ENCODE measurements at places on chromosomes 7 and 10.

GRCh38 chr10:103491729-103492364 lies 1.7 kb upstream of the NEURL1 start:
- DNase-seq = no peak

DNA sequence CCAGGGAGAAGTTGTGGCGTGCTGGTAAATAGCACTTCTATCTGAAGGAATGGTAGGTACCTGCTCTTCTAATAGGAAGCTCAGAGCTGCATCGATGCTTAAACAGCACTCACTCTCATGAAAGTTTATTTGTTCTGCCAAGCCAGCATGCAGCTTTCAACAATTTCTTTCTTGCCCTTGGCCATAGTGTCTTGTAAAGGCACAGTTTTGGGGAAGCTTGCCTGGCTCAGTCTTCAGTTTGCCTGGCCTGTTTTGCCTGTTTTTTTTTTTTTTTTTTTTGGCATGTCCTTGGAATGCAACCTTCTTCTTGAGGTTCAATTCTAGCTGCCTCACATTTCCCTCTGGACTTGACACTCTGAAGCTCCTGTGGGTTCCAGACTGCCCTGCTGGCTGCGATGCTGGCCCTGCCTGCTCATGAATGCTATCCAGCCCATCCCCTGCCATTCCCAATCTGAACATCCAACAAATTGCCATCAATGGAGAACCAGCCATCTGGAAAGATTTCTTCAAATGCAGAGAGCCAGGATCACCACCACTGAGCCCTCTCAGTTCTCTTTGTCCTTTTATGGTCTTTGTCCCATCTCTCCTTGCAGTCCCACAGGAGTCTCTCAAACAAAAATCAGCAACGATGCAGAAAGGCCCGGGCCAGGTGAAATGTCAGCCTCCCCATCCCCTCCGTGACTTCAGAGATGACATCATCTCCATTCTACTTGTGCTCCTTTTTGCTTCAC lies 133.9 kb downstream of the ANLN start:
- no peak for DNase-seq

DNA sequence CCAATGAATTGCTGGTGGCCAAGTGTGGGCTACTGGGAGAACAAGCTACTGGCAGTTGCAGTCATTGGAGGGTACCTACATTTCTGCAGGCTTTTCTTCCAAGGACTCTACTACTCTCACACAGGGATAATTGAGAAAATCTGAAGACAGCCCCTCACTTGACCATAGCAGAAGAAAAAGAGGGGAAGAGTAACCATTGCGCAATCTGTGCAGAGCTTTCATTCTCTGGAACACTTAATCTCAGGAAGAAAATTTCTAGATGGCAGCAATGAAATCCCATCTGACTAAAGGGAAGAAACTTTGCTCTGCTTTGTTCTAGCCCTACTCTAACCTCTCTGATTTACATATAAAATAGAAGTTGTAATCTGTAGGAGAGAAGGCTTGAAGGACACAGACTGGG lies 1239.6 kb upstream of the SORCS1 start:
- no peak for DNase-seq

DNA sequence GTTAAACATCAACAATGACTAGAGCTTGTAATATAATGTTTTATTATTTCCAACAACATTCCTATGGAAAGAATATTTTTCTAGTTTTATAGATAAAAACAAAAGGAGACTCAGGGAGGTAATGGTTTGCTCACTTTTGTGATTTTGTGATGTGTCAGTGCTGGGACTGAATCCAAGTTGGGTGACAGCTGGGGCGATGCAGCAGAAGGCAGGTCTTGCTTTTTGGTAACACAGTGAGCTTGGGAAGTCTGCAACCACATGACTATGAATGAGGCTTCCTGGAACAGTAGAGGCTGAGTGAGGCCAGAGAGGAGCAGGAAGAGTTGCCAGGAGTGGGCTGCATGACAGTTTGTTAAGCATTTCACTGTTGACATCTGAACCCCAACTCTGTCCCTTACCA lies 4.9 kb upstream of the YKT6 start:
- DNase-seq = no peak

- no peak for DNase-seq
Measured at GRCh38 chr10:115049960-115050359, 43.2 kb upstream of the ATRNL1 start.

DNA sequence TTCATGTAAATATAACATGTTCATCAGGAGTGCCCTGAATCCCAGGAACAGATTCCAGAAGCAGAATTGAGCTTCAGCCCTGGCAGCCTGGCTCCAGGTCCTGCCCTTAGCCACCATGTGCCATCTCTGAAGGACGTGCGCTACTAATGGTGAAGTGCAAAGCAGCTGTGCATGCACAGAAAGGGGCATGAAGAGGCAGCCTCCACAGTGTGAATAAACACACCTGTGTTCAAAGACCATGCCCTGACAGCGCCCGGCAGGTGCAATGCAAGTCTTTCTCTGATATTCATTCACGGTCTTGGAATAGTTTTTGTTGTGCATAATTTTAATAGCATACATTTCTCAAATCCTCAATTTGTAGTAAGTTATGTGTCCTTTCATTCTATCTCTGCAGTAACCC lies 250.4 kb upstream of the TCERG1L start:
- no peak for DNase-seq

DNA sequence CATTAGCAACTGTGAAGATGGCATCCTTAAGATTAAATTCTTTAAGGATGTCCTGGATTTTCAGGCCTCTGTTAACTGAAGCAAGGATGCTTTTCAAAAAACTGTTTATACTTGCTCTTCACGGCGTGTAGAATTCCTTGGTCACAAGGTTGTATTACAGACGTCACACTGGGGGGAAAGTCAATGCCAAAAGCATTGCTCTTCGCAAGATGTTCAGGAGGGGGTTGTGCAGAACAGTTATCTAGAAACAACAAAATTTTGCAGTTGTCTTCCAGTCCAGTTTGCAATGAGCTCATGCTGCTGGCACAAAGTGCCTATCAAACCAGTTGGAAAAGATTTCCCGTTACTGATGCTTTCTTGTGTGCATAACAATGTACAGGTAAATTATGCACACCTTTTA lies 8.2 kb upstream of the KIF20B start:
- no peak for DNase-seq

DNA sequence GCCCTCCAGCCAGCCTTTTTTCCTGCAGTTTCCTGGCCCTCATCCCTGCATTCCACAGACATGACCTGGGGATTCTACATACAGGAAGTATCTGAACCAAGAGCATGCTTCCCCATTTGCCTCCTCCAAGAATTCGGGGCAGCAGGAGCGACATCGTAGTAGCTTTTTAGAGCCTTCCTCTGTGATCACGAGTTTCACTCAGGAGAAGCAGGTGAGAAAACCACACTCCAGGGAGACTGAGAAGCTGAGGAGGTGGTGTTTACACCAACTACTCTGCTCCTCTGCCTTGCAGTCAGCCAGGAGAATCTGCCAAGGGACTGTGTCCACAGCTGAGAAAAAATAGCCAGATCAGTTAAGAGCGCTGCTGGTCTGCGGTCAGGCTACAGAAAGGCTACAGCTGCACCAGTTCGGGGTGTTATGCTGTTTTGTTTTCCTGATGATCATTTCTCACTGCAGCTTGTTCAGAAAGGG lies 54.1 kb downstream of the HSPA12A start:
- no peak for DNase-seq

- no peak for DNase-seq
Measured at GRCh38 chr7:17055596-17055995, 173.8 kb upstream of the AGR3 start.

- DNase-seq = no peak
Measured at GRCh38 chr7:140239653-140239935, 62.8 kb upstream of the KDM7A start.

DNA sequence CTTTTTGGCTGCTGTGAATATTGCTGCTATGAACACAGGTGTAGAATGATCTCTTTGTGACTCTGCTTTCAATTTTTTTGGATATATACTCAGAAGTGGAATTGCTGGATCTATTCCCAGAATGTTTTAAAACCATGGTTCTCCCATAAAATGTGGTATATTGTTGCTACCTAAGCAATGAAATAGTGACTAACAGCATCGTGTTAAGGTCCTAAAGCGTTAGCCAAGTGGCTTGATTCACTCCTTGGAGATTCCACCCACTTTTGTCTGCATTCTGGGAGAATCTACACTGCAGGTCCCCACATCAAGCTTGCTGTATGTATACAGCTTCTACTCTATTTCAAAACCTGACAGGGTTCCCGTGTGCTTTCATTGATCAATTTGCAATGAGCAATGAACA lies 105.6 kb downstream of the CDK6 start:
- DNase-seq = no peak

DNA sequence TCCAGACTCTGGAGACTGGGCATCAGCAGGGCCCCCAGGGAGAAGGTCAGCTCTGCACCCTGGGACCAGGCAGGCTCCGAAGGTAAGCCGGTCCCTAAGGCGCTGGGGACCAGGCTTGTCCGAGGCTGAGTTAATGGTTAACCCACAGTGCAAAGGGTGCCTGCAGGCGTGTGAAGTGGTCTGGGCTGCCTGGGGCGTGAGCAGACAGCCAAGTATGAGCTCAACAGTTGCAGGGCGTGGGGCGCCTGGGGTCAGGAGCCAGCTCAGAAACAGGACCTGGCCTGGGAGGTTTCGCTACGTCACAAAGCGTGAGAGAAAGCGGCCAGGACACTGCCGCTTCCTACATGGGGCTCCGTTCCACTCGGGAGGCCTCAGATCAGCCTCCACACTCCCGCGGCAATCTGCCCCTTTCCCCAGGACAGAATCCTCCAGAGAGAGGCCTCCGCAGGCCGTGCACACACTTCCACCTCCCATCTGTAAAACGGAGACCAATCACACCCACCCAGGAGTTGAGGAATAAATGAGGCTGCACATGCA lies 16.0 kb downstream of the PDGFA start:
- no peak for DNase-seq

GRCh38 chr10:130453036-130453720 lies 317.0 kb downstream of the GLRX3 start:
- no peak for DNase-seq

DNA sequence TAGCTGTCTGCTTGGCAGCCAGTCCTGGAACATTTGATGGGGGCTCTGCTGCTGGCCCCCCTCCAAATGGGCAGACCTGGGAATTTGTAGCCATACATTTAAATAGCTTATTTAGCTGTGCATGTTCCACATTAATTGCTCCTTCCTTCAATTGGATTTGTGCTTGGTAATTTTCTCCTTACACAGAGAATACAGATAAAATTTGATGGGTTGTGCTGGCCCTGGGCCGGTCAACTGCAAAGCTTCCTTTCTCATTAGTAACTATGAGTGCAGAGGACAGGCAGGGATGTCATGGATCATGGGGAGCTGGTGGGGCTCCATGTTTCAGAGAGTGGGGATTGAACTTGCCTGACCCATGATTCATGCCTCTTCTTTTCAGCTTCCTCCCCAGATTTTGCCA lies 201.5 kb upstream of the GHITM start:
- DNase-seq = no peak

- no peak for DNase-seq
Measured at GRCh38 chr10:108736111-108736510, 1187.2 kb downstream of the XPNPEP1 start.

- no peak for DNase-seq
Measured at GRCh38 chr7:114937446-114937845, 15.6 kb downstream of the MDFIC start.

DNA sequence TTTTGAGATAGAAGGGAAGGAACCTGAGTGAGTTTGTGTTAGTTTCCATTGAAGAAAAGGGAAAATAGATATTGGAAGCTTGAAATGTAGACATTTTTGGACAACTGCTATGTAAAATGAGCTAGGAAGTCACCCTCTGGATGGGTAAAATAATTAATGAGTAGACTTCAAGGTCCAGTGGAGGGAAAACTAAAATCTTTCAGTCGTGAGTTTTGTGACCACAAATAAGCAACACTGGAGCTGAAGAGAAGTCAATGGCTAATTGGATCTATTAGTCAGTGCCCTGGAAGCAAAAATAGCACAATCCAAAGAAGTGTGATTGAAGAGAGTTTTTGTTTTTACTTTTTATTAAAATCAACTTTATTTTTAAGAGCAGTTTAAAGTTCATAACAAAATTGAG lies 123.4 kb downstream of the MYO3A start:
- DNase-seq = no peak

GRCh38 chr7:11120068-11120664 lies 146.5 kb downstream of the PHF14 start:
- no peak for DNase-seq

DNA sequence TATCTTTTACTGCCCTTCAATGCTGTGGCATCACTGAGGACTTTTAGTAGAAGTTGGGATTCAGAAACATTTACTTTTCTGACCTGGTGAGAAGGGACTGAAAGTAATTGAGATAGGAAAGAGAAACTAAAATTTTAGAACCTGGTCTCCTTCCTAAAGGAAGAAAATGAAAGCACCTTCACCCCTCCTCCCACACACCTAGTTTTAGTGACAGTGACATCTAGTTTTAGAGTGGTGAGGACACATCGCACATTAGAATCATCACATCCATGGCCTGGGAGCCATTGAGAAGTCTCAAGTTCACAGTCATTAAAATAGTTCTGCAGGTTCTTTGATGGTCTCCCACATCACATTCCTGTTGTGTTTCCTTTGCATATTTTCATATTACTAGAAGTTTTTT lies 16.1 kb downstream of the TAS2R41 start:
- DNase-seq = no peak

GRCh38 chr7:127690806-127691205 lies 38.8 kb downstream of the SND1 start:
- no peak for DNase-seq

DNA sequence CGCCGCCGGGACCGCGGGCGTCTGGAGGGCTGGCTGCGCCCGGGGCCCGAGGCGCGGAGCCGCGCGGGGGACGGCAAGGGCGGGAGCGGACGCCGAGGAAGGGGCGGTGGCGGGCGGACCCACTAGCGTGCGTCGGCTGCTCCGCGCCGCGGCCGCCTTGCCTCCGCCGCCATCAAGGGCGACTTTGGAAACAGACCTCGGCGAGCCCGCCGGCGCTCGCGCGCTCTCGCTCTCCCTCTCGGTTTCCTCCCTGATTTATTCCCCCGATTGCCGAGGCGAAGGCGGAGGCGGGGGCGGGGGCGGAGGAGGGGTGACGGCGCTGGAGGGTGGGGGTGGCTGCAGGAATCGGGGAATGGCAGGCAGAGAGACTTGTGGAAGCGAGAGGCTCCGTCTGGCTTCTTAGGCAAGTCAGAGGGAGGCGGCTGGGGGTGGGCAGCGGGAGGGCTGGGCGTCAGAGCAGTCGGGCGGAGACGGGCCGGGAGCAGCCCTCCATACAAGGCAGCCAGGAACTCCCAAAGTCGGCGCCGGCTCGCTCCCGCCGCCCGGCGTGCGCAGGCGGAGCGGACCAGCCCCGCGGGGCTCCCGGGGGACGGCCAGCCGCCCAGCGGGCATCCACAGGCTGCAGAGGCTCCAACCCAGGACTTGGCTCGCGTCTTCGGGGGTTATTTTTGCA lies at the start of gene CACNA2D1:
Gene CACNA2D1, minus strand, starts transcription at position 231 of the 673 bp plus-strand sequence.
- DNase-seq = no peak

GRCh38 chr7:7330997-7331396 lies 148.7 kb downstream of the C1GALT1 start:
- DNase-seq = no peak

GRCh38 chr10:70498970-70499835 lies 20.6 kb downstream of the PALD1 start:
- no peak for DNase-seq

DNA sequence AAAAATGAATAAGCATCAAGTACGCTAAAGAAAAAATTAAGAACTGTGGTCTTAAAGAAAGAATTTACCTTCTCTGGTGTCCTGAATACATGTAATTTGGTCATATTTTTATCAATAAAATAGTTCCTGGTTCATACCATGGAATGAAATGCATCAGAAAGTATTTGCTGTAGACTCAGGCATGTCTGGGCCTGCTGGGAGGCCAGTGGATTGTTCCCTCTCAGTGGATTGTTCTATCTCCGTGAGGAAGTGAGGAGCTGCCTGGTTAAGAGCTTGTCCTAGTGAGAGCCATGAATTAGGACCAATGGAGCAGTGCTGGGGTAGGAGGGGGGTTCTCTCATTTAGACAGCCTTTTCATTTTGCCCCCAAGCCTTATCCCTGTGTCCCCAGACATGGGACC lies 211.7 kb upstream of the HABP2 start:
- DNase-seq = no peak

All from effector memory CD4-positive, alpha-beta T cell (primary cell).